ENCODE measurements at places on chromosomes 3 and 15.

DNA sequence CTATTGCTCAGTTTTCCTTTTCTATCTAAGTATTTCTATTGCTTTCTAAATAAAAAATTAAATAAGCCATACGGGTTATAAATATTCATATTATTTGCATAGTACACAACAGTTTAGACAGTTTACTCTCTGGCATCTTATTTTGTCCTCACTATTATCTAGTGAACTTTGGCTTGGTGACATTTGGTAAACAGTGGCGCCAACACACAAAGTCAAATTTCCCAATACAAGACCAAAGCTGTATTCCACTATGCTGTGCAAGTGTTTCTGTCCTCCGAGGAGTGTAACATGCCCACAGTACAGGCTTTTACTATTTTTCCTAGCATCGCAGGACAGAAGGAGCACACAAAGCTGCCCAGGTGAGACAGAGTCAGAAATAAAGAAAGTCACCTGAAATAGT, 61.7 kb upstream of the TP63 start:
- DNase-seq: no peak

DNA sequence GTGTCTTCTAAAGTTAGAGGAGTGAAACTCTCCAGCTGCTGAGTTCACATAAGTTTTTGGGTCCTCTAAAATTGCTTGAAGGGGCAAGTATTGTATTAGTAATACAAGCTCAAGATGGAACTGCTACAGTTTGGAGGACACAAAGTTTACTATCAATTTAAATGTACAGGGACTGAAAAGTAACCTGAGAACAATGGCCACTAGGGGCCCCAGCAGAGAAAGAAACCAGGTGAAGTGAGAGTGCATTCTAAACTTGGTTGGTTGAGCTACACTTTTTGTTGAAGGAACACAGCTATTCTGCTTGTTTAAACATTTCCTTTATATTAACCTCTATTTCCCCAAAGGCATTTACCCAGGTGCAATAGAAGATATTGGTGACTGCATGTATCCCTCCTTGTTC, 755.5 kb downstream of the GBE1 start:
- no peak for DNase-seq

DNA sequence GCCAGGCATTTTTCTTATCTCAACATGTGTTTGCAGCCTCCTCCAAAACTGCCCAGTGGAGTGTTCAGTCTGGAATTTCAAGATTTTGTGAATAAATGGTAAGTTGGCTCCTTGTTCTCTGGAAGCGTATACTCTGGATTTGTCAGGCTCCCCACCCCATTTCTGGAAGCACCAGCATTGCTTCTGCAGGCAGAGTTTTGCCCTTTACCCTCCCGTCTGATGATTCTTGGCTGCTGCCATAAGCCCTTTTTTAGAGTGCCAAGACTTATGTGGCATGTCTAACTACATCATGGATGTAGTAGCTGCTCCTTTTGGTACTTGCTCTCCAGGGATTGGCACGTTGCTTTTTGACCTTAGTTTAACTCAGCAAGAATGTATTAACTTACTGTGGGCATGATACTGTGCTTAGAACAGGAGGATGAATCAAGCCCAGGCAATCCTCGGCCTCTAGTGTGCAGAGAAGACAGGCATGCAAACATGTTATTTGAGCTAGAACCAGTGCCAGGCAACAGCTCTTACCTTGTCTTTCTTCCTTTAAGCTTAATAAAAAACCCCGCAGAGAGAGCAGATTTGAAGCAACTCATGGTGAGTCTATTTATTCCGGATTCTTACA, 8.3 kb downstream of the SNAPC5 start:
- no peak for DNase-seq

GRCh38 chr15:75053748-75054125, 30.3 kb downstream of the PPCDC start:
- no peak for DNase-seq

DNA sequence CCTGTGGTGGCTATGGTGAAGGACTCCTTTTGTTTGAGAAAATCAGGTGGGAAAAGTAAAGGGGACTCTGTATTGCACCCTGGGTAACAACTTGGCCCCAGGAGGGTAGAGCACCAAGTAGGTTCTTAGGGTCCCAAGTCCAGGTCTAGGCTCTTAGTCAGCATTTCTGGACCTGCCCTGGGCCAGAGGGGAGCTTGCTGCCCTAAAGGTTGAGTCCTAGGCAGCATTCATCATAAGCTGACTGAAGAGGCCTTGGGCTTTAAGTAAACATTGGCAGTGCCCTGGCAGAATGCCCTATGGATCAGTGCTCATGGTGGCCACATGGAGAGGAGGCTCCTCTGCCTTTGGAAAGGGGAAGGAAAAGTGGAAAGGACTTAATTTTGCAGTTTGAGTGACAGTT, 268.5 kb upstream of the CTNNB1 start:
- DNase-seq: no peak

DNA sequence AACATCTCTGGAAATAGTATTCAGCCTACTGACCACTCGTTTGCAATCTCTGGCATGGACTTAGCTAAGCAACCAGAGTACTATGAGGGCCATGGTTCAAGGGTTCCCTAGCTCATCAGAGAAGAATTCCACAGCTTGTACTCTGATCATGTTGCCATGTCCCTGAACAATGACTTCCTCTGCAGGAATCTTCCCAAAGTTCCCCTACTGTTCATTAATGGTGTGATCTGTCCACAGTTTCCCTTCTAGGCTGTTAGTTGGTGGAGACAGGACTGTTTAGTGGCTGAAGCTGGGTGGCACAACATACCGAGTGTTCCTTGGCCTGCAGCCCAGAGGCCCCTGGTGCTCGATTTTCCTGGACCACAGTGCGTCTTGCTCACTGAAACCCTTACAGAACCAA, 44.4 kb upstream of the GALNT15 start:
- no peak for DNase-seq

DNA sequence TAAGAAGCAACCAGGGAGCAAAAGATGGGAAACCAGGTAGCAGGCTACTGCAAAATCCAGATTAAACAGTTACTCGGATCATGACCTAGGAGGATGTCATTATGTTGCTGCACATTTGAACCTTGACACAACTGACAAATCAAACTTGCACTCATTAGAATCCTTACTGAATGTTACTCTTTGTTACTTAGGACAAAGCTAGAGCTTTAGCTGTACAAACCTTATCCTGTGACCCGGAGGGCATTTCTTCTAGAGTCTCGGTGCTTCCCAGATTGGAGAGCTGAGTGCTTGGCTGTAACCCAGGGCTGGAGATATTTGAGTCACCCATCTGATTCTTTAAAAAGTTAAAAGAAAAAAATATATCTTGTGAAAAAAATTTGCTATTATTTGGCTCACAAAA, 43.4 kb downstream of the DCP1A start:
- DNase-seq: no peak

DNA sequence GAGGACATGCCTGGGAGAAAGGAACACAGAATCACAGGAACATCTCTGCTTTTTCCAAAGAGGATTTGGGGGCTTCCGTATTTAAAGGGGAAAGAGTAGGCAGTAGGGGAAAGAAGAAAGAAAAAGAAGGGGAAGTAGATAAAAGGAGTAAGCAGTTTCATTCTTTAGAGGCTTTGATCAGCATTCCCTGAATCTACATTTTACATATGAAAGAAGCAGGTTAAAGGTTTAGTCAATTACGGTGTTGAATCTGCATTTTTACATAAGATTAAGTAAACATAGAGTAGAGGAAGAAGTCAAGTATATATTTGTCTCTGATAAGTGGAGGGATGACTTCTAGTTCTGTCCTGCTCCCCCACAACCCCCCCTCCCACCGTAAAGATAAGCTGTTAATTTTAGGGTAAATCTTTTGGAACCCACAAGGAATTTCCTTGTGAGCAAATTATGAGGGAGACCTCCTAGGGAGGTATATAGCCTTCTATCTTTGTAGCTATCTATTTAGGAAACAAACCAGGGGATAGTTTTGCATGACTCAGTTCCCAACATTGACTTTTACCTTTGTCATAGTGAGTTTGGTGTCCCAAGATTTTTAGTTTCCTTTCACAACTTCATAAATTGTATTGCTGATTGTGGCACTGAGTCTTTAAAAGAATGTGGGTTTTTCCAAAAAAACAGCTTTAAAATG, 8.7 kb upstream of the P2RY12 start:
- no peak for DNase-seq

DNA sequence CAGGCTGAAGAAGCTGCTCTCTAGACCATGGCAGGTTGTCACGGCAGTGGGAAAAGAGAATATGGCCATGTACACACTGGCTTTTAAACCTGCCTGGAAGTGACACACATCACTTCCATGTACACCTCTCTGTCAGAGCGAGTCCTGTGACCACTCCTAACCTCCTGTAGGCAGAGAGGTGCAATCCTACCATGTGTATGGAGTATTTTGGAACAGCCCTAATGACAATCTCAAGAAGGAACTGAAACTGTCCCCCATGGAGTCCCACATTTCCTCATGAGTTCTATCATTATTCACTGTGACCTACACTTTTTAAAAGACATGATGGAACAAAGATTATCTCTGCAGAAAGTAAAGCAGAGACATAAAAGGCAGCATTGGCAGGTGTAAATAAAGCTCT, 153.4 kb upstream of the PFN2 start:
- DNase-seq: no peak

DNA sequence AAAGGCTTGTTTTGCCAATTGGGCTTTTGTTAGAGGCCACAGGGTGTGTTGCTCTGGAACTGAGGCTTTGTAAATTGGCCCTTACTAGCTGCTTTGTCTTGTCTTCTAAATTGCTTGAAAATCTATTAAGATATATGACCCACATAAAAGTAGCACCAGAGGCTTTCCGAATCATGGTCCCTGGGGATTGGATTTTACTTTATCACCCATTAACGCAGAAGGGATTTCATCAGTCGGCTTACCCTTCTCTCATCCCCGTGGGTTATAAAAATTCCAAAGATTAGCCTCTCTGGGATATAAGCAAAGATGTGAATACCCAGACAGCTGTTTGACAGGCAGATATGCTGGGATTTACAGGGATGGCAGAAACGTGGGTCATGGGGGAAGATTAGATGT, 98.3 kb upstream of the CHL1 start:
- DNase-seq: no peak

GRCh38 chr3:23926736-23927135, 9.8 kb downstream of the RPL15 start:
- DNase-seq: no peak

DNA sequence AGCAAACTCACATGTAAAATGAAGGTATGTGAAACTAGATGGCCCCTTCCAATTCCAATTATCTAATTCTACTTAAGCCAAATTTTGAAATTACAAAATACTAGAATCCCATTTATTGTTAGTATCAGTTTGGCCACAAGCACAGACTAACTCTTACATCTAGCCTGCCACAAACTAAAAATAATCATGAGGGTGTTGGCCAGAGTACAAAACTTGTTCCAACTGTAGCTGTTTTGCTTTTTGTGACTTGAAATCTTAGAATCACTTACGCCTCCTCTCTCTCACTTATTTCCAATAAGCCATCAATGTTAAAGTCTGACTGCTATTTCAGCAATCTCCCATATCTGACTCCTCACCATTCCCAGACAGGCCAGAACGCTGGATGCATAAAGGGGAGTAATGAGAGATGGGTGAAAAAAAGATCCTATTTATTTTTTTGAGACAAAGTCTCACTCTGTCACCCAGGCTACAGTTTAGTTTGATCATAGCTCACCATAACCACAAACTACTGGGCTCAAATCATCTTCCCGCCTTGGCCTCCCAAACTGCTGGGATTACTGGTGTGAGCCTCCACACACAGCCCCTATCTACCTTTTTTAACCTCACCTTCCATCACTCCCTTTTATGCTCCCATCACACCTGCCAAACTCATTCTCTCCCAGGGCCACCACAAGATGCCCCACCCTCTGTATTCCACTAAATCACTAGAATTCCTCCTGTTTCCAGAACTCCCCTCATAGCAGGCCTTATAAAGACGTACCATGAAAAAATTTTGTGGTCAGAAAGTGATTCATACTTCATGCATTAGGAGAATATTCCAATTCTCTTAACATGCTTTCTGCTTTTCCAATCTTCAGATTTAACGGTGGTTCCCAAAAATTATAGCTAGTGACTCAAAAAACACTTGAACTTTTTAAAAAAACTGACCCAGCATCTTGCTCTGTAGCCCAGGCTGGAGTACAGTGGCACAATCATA, 36.5 kb downstream of the ATOSA start:
- DNase-seq: no peak

GRCh38 chr3:68706536-68706935, 225.8 kb downstream of the TAFA4 start:
- no peak for DNase-seq

All from activated CD8-positive, alpha-beta memory T cell treated with anti-CD3 and anti-CD28 coated beads for 4 hours (primary cell).